Frontal cortex (tissue), 4 donors: ENCODE measurements at places on chromosomes 3 and 15. TPM values are rescaled to one million over a fixed set of nuclear protein-coding genes. Genes with fewer than 3 reads are reported as not detected.

Gene GOLGA8O
- total RNA-seq: under 0.01 TPM

Gene PIGB
- 6.1 TPM for total RNA-seq

- DNase-seq: no peak
Measured at GRCh38 chr3:30069056-30069455, 537.3 kb upstream of the TGFBR2 start.

DNA sequence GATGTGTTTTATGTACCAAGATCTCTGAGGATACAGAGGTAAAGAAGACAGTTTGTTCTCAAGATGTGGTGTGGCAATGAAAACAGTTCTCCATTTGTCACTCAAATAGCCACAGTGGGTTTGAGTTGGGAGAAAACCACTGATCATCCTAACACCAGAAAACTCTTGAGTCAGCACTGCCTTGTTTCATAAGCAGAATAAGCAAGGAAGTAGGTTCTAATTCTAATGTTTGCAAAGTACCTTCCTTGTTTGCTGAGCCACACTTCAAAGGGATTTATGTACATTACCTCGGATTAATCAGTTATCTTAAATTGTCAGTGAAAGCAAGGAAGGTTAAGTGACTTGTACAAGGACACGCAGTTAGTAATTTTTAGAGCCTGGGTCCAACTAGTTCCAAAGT, 107.8 kb upstream of the BOC start:
- no peak for DNase-seq

GRCh38 chr3:38205472-38205805, 40.1 kb downstream of the OXSR1 start:
- no peak for DNase-seq

DNA sequence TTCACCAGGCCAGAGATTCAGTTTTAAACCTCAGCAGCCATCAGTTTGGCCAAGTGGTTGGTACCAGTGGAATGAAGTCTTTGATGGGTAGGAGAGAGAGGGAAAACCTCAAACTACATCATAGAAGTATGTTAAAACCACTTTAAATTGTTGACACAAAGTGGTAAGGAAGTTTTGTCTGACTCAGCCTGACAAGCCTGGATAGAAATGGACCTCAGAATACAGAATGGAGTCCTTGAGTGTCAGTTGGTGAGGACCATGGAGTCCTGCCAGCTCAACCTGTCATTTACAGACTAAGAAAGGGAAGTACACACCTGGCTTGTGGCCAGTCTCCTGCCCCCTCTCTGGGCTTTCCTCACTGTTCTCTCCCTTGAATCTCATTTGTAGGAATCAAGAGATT, 12.1 kb downstream of the EAF1 start:
- DNase-seq: no peak

DNA sequence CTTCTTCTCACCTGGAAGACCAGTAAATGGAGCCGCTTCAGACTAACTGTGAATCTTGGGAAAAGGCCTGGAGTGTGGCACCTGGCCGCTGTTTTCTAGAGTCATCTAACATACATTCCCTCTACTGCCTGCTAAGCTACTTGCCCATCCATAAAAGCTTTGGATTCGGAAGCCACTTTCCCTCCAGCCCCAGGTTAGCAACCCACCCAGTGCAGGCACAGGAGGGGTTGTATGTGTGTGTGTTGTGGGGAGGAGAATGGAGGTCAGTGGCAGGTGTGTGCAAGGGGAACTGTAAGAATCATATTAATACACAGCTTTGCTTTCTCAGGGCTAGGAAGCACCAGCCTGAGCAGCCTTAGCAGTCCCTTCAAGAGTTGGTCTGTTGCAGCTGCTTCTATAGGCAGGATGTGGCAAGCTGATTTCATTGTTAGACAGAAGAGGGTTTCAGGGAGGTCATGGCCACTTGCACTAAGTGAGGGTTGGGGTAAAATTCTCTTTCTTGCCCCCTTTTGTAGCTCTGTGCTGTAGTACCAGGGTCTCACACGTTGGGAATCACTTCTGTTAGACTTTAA, 8.9 kb downstream of the NSUN3 start:
- no peak for DNase-seq

GRCh38 chr3:33057320-33058298, 39.3 kb downstream of the GLB1 start:
- DNase-seq: no peak

- no peak for DNase-seq
Measured at GRCh38 chr15:81256916-81257315, 60.2 kb downstream of the IL16 start.
